ENCODE measurements at places on chromosomes 13 and 19.
A peak's percentile ranks its signal among the peaks of the same experiment; 100 is the strongest.

GRCh38 chr13:110653271-110653670 lies 37.9 kb downstream of the NAXD start:
- DNase-seq, result no peak

DNA sequence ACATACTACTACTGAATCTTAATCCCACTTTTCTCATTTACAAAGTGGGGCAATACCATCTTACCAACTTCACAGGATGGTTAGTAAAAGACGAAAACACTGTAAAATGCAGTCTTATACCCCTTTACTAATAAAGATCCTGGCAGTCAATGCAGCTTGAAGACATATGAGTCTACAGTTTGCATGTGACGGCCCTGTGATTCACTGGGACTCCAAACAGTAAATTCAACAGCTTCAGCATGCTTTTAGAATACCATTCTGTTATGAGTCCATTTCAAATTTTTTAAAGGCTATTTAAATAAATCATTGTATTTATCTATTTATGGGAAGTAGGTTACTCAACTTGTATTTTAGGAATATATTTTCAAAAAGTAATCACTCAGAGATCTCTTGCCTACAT lies 629.1 kb downstream of the LIG4 start:
- no peak for DNase-seq

DNA sequence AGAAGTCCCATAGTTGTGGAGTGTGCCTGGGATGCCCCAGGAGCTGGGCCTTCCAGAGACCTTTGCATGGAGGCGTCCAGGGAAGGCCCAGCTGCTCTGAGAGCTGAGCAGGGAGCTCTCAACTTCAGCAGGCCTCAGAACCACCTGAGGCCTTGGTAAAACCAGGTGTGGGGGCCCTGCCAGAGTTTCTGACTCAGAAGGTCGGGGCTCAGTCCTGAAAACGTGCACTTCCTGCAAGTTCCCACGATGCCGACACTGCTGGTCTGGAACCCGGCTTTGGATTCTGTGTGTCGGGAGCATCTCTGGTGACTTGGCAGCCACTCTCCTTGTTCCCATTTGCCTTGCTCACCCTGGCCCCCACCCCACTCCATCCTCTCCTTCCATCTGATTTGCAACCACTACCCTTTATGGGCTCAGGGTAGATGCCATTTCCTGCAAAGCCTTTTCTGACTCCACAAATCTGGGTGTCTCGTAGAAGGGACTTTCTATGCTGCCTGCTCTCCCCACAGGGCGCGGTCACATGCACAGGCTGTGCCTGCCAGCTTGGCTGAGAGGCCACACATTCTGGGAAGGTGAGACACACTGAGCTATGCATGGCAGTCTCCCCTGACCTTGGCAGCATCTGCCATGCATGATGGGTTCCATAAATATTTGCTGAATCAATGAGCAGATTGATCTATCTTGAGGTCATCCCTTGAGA lies 244.7 kb downstream of the COL4A1 start:
- DNase-seq, result no peak

- DNase-seq, result no peak
Measured at GRCh38 chr13:60369242-60369641, 27.8 kb upstream of the TDRD3 start.

DNA sequence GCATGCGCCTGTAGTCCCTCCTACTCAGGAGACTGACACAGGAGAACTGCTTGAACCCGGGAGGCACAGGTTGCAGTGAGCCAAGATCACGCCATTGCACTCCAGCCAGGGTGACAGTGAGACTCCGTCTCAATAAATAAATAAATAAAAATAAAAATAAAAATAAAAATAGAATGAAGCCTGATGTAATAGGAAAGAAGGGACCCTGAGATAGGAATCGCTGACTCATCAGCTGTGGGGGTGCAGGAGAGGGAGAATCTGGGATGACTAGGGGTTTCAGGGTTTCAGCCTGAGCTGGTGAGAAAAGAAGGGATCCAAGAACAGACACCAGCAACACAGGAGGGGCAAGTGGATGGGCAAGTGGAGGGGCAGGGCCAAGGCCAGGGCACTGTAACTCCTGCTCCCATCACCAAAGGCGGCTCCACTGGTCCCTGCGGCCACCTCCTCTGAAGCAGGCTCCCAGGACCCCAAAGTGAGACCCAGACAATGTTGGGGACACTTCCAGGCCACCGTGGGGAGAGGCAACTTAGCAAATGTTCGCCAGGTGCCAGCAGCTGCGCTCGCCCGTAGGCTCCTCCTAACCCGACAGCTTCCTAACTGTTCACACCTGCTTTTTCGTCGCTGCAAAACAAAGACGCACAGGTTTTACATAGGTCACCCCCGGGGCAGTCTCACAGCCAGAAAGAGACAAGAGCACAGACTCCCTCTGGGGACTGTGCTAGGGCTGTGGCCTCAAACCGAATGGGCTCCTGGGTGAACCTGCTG lies 1.2 kb downstream of the HAUS8 start:
- no peak for DNase-seq

- DNase-seq, result no peak
Measured at GRCh38 chr13:44648392-44649103, 72.4 kb upstream of the TSC22D1 start.

DNA sequence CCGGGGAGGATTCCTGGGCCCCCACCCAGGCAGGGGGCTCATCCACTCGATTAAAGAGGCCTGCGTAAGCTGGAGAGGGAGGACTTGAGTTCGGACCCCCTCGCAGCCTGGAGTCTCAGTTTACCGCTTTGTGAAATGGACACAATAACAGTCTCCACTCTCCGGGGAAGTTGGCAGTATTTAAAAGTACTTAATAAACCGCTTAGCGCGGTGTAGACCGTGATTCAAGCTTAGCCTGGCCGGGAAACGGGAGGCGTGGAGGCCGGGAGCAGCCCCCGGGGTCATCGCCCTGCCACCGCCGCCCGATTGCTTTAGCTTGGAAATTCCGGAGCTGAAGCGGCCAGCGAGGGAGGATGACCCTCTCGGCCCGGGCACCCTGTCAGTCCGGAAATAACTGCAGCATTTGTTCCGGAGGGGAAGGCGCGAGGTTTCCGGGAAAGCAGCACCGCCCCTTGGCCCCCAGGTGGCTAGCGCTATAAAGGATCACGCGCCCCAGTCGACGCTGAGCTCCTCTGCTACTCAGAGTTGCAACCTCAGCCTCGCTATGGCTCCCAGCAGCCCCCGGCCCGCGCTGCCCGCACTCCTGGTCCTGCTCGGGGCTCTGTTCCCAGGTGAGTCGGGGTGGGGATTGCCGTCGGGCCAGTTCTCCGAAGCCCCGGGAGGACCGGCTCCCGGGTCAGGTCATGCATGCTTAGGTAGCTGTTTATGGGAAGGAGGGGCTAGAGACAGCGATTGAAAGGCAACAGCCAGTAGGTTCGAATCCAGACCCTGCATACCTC lies at the start of gene ICAM1:
Gene ICAM1 (plus strand): TSS at position 505 of the 779 bp plus-strand sequence. CDS start 40 bp downstream, at position 545.
- peak; percentile 13 for DNase-seq

DNA sequence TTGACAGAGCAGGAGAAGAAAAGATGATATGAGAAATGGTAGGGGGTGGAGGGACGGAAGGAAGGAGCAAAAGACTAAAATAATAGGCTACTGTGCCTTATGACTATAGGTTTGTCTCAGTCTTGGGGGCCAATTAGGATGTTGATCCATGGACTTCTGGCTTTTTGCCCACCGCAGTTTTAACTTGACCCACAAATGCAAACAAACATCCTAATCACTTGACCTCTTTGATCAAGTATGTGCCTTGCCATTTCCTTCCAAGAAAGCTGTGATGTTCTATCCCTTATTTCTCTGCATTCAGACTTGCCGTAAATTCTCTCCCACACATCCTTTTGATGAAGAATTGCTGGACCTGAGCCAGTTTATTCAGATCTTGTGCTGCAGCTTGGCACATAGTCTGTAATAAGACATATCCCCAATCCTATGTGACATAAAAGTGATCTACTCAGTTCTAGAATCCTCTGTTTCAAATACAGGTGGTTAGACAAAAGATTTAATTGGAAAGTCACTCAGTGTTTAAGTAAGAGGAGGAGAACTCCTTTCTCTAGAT lies 62.8 kb downstream of the TPT1 start:
- DNase-seq, result no peak

- no peak for DNase-seq
Measured at GRCh38 chr19:30564551-30565011, 192.4 kb downstream of the ZNF536 start.

DNA sequence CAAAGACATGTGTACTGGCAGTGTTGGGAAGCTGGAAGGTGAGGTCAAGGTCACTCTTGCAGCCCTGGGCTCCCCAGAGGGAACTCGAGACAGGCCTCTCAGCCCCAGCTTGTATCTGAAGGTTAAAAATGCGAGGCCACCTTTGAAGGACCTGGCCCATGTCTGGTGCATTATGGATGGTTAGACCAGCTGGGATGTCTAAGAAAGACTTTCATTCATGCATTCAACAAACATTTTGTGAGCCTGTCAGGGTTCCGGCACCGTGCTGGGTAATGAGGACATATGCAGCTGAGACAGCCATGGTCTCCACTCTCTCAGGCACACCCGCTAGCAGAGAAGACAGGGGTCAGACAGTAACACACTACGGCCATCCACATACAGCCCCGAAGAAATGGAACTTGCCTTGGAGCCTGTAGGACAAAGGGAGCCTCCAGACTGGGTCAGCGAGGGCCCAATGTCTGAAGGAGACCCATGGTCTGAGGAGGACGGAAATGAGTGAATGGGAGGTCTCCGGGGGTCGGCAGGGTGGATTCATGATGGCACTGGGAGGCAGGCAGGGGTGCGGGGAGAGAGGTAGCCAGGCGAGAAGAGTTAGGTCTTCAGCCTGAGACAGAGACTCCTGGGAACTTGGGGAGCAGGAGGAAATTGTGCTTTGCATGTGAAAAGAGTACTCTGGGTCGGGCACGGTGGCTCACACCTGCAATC lies 19.0 kb downstream of the VSTM2B start:
- no peak for DNase-seq

- no peak for DNase-seq
Measured at GRCh38 chr13:37001921-37002250, 1.3 kb downstream of the EXOSC8 start.

DNA sequence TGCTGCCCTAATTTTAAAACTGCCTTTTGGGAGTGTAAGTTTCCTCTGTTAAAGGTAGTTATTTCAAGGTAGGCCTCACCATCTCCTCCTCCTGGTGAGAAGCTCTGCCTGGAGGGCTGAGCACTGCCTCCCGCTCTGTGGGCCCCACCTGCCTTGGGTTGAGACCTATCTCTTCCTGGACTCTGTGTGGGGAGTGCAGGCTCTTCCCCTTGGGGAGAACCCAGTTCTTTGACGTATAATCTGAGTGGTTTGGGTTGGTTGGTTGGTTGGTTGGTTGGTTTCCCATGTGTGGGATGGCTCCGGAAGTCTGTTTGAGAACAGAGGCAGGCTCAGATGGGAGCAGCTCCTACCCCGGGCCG lies 39.1 kb downstream of the ACTN4 start:
- no peak for DNase-seq

GRCh38 chr13:47499358-47500150 lies 501.5 kb downstream of the SUCLA2 start:
- no peak for DNase-seq
